Purkinje cell (primary cell): ENCODE measurements at places on chromosomes 7 and 10. TPM values are rescaled to one million over a fixed set of nuclear protein-coding genes. Genes with fewer than 3 reads are reported as not detected.

Gene CALN1
- polyA plus RNA-seq = 3.0 and 3.5 TPM in 2 replicates

Gene HOXA10
- not detected in 2 replicates for polyA plus RNA-seq

Gene TLX1
- not detected in 2 replicates for polyA plus RNA-seq

Gene TRIM73
- 0.27 TPM in 1 of 2 replicates, not detected in the other for polyA plus RNA-seq

Gene GLI3
- polyA plus RNA-seq = 0.46 and 0.65 TPM in 2 replicates

Gene NCF1
- not detected in 2 replicates for polyA plus RNA-seq

Gene EPHB6
- polyA plus RNA-seq = 1.4 and 58.4 TPM in 2 replicates

Gene SRI
- 158 and 175 TPM in 2 replicates for polyA plus RNA-seq

Gene PAPOLB
- 0.13 TPM in 1 of 2 replicates, not detected in the other for polyA plus RNA-seq

Gene CPA4
- polyA plus RNA-seq = not detected in 2 replicates

Gene MYH16
- not detected in 2 replicates for polyA plus RNA-seq
